ENCODE measurements at places on chromosomes 11 and 22. TPM values are rescaled to one million over a fixed set of nuclear protein-coding genes. Genes with fewer than 3 reads are reported as not detected.

Gene OR8B4
- not detected for total RNA-seq

Gene RIBC2
- 6.4 TPM for total RNA-seq

DNA sequence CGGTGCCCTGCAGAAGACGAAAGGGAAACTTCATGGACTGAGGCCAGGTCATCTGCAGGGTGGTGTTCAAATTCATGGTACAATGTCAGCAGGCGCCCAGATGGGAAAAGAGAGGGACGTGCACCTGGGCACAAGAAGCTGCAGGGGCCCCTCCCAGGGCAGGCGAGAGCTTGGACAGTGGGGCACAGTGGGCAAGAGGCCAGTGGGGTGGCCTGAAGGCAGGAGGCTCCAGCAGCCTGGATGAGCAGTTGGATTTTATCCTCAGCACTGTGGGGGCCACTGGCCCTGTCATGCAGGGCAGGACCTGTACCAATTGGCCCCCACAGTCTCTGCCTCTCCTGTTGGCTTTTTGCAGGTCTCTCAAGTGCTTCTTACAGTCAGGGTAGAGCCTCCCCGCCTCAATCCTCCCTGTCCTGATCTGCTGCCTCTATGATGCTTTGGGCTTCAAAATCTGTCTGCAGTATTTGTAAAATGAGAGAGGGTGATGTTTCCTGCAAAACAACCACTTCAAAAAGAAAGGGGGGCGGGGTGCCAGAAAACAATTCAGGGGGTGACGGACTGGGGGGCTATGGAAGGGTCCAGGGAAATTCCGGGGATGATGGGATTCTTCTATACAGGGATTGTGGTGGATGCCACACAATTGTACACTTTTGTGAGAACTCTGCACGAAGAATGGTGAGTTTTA is 1.7 kb upstream of the BID start:
- DNase-seq, result no peak

DNA sequence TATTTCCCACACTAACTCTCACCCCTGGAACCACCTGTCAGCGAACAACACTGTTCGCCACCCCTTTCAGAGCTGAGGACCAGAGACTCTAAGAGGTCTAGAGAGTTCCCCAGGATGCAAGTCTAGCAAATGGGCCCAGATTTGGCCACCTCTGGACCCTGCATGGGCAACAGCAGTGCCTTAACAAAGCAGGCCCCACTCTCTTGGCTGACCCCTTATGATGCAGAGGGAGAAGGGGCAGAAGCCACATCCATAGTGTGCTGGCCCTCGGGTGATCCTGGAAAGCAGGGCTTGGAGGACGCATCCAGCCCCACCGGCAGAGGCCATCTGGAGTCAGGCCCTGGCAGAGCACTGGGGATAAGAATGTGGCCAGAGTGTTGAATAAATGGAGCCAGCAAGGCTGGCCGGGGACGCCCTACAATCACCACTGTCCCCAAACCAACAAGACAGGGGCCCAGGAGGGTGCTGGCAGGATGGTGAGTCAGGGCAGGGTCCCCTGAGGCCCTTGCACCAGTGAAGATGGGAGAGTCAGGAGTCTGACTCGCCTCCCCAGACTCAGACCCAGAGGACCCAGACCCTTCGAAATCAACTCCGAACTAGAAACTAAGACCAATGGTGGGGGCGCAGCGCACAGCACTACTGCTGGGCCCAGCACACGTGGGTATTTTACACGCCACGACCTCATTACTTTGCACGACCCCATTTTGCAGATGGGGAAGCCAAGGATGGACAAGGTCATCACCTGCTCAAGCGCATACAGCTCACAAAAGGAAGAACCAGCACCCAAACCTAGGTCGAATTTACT is 6.5 kb downstream of the CSNK1E start:
- no peak for DNase-seq
